Right ventricle myocardium inferior (tissue), 1 donor: ENCODE measurements at places on chromosomes 1 and 21. TPM values are rescaled to one million over a fixed set of nuclear protein-coding genes. Genes with fewer than 3 reads are reported as not detected.
A peak's percentile ranks its signal among the peaks of the same experiment; 100 is the strongest.

- DNase-seq = no peak
These were observed 29.4 kb upstream of the PPP2R5A start for GRCh38 chr1:212255705-212256307.

DNA sequence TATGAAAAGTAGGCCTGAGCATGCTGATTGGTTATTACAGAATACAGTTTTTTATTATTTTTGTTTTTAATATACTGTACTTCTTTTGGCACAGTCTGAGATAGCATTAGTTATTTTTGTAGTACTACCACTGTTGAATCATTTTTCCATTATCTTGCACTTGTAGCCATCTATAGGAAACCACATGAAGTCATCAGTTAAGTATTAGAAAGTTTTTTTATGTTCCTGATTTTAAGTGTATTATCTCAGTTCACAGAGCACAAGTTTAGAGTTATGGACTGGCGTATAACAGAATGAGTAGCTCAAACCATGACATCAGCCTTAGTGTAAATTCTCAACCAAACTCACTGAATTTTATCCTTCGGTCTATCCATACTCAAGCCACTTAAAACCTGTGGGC is 22.8 kb downstream of the DHX9 start:
- no peak for DNase-seq

DNA sequence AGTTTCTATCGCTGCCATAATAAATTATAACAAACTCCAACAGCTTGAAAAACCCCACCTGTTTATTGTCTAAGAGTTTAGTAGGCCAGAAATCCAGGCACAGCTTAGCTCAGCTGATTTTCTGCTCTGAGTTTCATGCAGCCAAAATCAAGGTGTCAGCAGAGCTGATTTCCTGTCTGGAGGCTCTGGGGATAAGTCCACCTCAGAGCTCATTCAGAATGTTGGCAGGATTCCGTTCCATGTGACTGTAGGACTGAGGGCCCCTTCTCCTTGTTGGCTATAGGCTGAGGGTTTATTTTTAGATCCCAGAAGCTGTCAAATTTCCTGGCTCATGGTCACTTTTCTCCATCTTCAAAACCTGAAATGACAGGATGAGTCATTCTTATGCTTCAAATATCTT is 91.6 kb upstream of the CHODL start:
- DNase-seq = no peak

GRCh38 chr21:42527489-42528158 is 14.0 kb downstream of the SLC37A1 start:
- DNase-seq = no peak

GRCh38 chr21:33036430-33037162 is 10.9 kb downstream of the OLIG2 start:
- DNase-seq = no peak

DNA sequence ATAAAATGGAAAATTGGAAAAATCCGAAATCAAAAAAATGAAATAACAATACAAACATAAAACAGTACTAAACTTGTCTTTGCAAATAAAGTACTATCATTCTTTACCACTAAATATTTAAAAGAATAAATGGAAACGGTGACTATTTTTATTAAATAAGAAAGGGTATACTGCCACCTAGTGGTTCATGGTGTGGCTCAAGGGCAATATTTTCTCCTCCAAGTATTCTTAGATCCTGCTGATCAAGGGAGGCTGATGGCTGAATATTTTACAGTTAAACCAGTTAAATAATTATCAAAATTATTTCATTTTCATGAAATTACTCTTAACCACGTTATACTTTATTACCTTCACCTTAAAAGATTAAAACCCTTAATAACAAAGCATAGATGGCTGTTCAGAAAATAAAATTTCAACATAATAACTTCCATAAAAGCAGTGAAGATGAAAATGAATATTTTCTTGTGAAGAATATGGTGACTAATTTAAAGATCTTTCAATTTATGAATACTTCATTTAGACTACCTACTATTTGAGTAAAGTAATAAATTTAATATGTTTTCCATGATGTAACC is 1793.9 kb downstream of the NCAM2 start:
- DNase-seq = no peak

GRCh38 chr21:43762303-43763128 is 13.6 kb downstream of the CSTB start:
- DNase-seq = peak; percentile 30

GRCh38 chr21:43986544-43987451 is 25.3 kb upstream of the TRAPPC10 start:
- DNase-seq = no peak

CTTNBP2NL gene
- total RNA-seq = 12.5 TPM

SYNC gene
- 24.7 TPM for total RNA-seq

RNF11 gene
- 120 TPM for total RNA-seq

AMPD1 gene
- not detected for total RNA-seq
